Activated CD8-positive, alpha-beta memory T cell treated with anti-CD3 and anti-CD28 coated beads for 1 hour (primary cell): ENCODE measurements at places on chromosomes 2 and 18.

DNA sequence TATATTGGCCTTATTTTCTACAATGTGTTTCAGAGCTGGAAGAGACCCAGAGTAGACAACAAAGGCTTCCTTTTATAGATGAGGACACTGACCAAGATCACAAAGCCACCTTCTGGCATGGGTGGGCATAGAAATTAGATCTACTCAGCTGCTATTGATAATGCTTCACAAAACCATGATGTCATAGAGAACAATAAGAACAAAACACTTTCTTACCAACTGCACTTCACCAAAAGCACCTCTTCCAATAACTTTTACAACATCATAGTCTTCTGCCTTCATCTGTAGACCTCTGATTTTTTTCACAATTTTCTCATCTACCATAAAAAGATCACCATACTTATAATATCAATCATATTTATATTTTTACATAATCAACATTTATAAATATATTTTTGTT is 58.1 kb downstream of the ROCK2 start:
- DNase-seq, result no peak

GRCh38 chr2:217279556-217279955 is 419.7 kb upstream of the TNP1 start:
- no peak for DNase-seq

- DNase-seq, result no peak
Measured at GRCh38 chr2:138689705-138690104, 90.5 kb downstream of the NXPH2 start.

GRCh38 chr18:62717169-62717924 is 2.0 kb downstream of the PHLPP1 start:
- no peak for DNase-seq

DNA sequence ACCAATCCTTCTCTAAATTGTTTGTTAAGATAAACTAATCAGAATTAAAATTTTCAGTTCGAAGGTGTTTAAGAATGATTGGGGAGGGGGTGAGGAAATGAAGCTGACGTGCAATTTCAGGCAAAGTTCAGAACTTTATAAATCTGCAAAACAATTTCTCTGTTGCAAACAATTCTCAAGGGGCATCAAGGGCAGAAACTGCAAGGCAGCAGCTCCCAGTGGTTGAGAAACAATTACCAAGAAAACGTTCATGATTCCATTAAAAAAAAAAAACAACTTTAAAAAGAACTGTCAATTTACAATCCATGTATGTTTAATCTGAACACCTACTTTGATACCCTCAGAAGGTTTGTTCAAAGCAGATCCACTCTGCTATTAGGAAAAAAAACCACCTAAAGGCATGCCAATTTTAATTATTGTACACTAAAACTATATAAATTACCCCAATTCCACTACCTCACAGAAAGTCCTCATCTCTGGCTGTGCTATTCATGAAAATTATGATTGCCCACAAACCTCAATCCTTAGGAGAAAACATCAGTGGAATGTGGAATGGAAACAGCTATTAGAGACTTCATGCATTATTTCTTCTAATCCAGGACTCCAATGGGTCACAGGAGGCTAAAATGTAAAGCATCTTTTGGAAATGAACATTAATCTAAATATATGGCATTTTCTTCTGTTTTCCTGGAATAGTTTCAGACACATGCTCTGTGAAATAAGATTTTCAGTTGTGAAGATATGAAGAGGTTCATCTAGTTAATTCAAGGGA is 119.9 kb upstream of the ACVR1C start:
- DNase-seq, result no peak

GRCh38 chr2:126657148-126657635 is 1.2 kb downstream of the GYPC start:
- no peak for DNase-seq

DNA sequence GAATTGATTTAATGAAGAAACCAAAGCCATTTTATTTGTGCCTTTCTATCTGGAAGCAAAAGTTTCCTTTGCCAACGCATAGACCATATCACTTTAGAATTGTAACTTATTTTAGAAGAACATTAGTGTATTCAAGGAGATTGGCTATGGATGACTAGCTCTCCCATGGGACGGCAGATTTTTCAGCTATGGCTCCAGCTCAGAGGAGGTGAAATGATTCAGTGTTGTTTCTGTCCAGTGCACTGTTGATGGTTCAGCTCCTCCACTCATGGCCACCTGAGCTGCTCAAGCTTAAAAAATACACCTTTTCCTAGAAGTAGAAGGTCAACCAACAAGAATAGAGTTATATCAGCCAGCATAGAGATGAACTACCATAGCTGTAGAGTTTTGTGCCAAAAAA is 1597.5 kb upstream of the PIK3C3 start:
- no peak for DNase-seq

- DNase-seq, result no peak
Measured at GRCh38 chr18:3025544-3025943, 12.6 kb upstream of the LPIN2 start.

DNA sequence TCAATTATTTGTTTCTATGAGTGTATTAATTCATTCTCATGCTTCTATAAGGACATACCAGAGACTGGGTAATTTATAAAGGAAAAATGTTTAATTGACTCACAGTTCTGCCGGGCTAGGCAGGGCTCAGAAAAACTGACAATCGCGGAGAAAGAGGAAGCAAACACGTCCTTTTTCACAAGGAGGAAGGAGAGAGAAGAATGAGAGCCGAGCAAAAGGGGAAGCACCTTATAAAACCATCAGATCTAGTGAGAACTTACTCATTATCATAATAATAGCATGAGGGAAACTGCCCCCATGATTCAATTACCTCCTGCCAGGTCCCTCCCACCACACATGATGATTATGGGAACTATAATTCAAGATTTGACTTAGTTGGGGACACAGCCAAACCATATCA is 294.0 kb downstream of the DSC3 start:
- DNase-seq, result no peak

- no peak for DNase-seq
Measured at GRCh38 chr2:82959727-82960126, 1499.4 kb downstream of the SUCLG1 start.

GRCh38 chr18:48668466-48669179 is 129.8 kb downstream of the CTIF start:
- DNase-seq, result no peak

- DNase-seq, result no peak
Measured at GRCh38 chr18:78769502-78770105, 210.0 kb upstream of the SALL3 start.

- DNase-seq, result no peak
Measured at GRCh38 chr2:219290381-219291171, 11.4 kb downstream of the DNAJB2 start.

DNA sequence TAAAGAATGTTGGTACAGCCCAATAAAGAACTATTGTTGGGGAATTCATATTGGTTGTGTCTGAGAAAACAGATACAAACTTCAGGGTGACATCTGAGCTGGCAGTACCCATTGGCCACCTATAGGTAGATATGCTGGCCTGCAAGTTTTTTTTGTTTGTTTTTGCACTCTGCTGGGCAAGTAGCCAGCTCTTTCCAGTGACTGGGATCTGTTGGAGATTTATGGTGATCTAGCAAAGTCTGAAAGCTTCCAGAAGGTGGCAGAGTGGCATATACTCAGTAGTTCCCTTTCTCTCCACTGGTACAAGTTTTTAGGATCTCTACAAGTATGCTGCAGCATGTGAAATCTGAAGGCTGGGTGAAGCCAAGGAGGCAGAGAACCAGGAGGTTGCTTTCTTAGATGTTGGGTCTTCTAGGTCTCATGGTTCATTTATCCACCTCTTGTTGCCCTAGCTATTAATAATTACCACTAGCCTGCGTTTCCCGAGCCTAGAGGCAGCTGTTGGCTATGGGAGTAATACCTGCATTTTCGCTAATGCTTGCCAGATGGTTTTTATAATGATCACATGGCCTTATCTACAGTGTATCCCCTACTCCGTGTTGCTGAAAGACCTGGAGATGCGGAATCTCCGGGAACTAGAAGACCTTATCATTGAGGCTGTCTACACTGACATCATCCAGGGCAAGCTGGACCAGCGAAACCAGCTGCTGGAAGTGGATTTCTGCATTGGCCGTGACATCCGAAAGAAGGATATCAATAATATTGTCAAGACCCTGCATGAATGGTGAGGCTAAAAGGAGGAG is 9.5 kb downstream of the COPS7B start:
- no peak for DNase-seq

DNA sequence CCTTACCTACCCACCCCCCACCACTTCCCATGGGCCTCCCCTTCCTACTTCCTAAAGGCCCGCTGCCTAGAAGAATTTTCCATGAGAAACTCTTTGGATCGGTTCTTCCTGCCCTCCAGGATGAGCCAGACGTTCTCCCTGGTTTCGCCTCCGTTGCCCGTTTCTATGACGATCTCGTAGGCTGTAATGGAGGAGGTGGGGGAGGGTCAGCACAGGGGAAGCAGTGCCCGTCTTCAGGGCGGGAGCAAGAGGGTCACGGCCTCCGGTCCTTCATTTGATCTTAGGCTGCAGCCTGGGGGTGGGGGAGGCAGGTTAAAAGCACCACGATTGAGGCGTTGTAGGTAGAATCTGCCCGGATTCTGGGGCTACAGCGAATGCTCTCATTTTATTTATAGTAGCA is 172.0 kb downstream of the LOXHD1 start:
- no peak for DNase-seq

GRCh38 chr2:85308896-85309555 is 18.8 kb downstream of the TGOLN2 start:
- DNase-seq, result no peak

DNA sequence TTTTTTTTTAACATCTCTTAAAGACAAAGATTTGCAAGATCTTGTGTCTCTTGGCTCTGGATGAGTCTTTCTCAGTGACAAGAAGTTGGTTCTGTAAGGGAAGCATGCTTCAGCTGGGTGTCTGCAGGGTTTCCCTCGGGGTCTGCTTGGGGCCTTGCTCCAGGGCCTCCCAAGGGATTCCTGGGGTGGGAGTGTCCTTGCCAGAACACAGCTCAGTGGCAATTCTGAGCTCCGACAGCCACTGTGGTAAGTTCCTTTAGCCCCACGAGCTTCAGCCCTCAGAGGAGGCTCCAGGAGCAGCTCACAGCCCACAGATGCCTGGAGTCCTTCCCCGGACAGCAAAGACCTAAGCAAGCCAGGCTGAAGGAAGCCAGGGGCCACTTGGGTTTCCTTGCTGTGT is 52.4 kb downstream of the EMX1 start:
- DNase-seq, result no peak

DNA sequence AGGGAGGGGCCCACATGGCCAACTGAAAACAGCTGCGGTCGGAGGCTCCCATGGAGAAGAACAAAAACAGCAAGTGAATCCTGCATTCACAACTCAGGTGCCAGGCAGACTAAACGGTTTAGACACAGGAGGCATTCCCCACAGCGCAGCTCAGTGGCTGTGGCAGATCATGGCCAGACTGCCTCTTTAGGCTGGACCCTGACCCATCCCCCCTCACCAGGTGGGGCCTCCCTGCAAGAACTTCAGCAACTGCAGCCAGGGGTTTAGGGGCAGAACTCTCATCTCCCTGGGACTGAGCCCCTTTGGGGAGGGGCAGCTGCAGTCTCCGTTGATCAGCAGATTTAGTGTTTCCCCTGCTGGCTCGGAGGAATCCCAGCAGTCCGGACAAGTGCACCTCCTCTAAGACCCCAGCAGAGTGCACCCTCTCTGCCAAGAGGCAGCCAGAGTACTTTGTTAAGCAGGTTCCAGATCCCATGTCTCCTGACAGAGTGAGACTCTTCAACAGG is 346.7 kb downstream of the SS18 start:
- DNase-seq, result no peak

GRCh38 chr18:49441338-49441938 is 19.0 kb downstream of the DYM start:
- no peak for DNase-seq

- DNase-seq, result no peak
Measured at GRCh38 chr18:47120428-47120827, 29.9 kb downstream of the HDHD2 start.

DNA sequence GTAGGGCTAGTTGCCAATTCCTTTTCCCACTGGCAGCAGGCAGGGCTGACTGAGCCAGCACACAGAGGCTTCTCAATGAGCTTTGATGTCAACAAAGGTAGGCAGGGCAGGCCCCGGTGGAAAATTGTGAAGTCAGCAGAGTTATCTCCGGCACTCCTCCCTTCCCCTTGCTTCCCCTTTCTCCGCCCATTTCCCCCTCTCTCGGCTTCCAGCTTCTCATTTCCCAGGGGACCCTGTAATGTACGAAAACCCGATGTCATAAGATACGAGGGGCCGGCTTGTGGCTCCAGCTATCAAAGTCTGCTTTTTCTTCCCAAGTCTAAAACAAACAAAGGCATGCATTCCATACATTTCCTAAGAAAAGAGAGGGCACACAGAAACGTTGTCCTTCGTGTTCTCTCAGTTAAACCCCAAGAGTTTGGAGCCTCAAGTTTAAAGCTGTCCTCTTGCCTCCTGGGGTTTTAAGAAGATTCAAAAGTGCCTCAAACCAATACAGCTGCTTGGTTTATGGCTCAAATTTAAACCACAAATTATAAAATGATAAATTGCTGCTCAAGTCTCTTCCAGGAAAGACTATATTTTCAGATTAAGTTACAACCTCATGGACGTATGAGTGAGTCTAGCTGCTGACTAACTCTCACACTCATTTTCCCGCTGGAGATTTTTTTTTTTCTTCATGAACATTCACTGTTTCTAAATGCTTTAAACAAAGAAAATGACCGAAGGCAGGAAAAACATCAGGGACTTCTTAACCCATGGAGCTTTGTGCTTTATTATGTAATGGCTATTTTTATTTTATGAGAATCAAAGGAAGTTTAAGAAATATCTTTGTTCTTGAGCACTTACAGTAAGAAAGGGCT is 27.2 kb upstream of the EML4 start:
- DNase-seq, result no peak

DNA sequence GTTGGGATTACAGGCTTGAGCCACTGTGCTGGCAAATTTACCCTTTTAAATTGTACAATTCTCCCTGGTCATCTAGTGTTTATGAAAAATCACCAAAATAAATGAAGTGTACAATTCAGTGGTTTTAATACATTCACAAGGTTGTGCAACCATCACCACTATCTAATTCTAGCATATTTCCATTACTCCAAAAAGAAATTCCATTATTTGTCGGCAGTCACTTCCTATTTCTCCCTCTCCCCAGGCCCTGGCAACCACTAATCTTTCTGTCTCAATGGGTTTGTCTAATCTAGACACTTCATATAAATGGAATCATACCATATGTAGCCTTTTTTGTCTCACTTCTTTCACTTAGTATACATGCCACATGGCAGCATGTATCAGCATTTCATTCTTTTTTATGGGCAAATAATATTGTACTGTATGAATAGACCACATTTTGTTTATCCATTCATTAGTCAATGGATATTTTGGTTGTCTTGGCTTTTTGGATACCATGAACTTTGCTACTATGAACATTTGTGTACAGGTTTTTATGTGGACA is 12.6 kb upstream of the POLE4 start:
- DNase-seq, result no peak

GRCh38 chr2:186748354-186748753 is 54.5 kb downstream of the FAM171B start:
- DNase-seq, result no peak

- DNase-seq, result no peak
Measured at GRCh38 chr2:208034503-208035140, 9.3 kb upstream of the PLEKHM3 start.

- DNase-seq, result peak; percentile 32
Measured at GRCh38 chr2:62305421-62306176, 109.7 kb downstream of the B3GNT2 start.
